ENCODE measurements at places on chromosomes 7 and 10. TPM values are rescaled to one million over a fixed set of nuclear protein-coding genes. Genes with fewer than 3 reads are reported as not detected.

DNA sequence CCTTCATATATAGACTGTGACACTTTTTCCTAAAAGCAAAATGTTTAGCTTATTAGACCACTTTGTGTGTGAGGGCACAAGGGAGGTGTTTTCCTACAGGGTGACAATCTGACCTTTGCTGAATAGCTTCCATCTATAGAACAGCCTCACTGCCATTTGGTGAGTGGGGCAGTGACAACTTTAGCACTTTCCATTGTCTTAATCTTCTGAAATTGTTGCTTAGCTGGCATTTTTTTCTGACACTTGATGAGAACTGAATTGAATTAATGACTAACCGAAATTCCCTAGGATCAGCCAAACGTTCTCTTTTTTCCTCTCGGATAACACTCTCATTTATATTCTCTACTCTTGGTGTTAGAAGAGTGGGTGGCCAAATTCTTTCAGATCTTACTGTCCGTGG, 30.2 kb downstream of the KDM7A start:
- DNase-seq: no peak

- no peak for DNase-seq
Measured at GRCh38 chr10:17351506-17351905, 102.9 kb downstream of the ST8SIA6 start.

GRCh38 chr7:80439894-80440821, 71.7 kb downstream of the GNAT3 start:
- no peak for DNase-seq

- DNase-seq: no peak
Measured at GRCh38 chr10:132107949-132108877, 42.5 kb downstream of the JAKMIP3 start.

DNA sequence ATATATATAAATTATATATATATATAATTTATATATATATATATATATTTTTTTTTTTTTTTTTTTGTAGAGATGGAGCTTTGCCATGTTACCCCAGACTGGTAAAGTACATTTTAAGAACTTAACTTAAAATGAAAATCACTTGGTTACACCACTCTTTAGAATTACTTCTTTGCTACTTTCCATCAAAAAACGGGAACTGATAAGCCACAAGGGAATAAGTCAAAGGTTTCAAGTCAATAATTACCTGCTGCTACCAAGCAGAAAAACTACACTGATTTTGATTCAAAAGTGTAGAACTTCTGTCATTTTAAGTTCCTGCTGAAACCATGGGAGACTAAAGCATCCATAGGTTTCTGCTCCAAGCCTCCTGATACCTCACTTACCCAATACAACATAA, 12.2 kb downstream of the PPA1 start:
- no peak for DNase-seq

- DNase-seq: peak; percentile 35
Measured at GRCh38 chr7:4607311-4607729, 74.8 kb upstream of the FOXK1 start.

DNA sequence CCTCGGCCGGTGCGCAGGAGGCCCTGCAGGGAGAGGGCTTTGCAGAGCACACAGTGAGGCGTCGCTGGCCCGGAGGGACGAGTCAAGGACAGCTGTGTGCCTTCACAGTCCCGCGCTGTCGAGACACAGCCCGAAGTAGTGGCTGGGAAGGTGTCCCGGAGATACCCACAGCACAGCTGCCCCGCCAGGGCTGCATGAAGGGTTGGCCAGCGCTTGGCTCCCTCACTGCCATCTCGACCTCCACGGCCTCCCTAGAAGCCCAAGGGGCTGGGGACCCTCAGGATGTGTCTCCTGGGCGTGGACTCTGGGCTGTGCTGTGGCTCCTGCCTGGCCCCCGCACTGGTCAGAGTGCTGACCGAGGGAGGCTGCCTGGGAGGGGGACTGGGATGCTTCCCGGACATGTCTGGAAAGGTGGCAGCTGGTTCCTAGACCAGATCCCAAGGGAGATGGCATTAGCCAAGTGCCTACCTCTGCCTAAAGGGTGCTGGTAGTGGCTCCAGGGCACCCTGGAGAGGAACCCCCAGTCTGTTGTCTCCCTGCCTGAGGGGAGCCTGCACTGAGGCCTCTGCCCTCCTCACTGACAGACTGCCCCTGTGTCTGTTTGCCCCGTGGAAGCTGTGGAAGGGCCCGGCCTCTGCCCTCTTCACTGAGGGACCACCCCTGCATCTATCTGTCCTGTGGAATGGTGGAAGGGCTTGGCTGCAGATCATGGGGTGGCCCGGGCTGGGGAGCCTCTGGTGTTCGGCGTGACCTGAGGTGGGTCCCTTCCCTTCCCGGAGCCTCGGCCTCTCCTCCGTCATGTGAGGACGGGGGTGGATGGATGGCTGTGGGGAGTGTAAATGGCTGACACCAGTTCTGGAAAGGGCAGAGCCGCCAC, 5.8 kb downstream of the ELFN1 start:
- no peak for DNase-seq

DNA sequence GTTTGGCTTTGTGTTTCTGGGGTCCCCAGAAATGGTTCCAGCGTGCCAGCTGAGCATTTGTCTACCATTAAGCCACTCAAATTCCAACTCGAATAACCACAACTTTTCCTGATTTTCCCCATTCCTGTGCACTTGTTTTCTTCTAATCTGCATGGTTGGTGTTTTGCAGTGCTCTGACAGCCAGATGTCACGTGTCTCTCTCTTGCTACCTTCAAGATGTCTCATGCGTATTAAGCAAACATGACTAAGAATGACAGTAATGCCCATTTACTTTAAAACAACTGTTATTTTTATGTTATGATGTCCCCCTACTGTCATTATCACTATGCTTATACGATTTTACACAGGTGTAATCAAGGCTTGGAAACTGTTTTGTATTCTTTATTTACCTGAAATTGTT, 35.2 kb upstream of the MXI1 start:
- DNase-seq: no peak

DNA sequence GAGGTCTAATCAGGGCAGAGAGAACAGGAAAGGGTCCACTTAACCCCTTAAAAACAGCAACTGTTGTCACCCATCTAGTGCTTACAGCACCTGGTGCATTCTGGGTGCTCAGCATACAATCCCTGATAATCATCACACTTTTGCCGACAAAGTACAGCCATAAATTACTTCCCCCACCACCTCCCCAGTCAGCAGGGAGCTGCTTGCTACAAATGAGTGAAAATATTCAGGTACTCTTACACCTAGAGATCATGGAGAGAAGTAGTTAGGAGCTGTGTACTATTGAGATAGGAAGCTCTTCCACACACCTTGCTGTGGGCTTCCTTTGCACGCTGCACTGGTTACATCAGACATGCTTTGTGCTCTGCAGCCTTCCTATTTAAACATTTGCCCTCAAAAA, 723.5 kb upstream of the GALNT17 start:
- DNase-seq: no peak

DNA sequence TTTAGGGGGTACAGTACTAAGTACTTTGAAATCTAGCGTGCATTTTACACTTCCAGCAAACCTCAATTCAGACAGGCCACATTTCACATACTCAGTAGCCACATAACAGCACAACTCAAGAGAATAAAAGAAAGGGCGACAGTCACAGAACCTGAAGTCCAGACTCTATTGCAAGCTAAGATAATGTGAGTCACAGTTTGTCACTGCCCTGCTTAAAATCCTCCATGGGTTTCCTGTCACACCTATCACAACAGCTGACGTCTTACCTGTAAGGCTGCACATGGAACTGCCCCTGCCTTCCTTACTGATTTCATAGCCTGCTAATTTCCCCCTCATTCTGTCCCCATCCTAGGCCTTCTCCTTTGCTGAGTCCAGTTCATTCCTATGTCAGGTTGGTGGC, 16.1 kb upstream of the CDK14 start:
- no peak for DNase-seq

DNA sequence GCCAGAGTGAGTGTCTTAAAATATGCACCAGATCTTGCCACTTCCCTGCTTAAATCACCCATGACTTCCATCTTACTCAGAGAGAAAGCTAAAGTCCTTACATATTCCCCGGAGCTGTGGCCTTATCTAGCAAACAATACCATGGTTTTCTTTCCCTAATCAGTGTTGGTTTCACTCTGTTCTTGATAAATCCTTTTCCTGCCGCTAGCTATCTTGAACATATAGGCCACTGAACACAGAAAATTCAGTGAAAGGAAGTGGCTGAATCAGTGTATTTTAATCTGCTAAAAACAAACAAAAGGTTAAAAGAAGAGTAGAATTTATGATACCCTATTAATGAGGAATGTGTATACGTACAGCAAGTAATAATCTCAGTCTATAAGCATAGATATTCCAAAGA, 42.0 kb upstream of the JAZF1 start:
- DNase-seq: no peak

DNA sequence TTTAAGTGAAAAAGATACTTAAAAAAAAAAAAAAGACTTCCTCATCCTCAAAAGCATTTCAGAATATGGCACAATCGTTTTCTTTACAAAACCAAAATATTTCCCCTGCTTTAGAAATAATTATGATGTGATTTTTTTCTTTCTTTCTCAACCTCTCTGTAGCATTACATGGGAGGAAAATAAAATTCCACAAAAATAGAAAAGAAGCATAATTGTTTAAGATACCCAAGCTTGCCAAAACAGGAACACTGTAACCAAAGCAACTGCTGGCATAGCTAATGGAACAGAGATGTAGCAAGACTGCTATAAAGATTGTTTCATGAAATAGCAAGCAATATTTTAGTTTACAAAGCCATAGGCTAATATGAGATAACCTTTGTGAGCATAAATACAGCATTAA, 75.6 kb upstream of the GPR22 start:
- DNase-seq: no peak

- DNase-seq: no peak
Measured at GRCh38 chr10:43299579-43299978, 32.7 kb upstream of the RASGEF1A start.

DNA sequence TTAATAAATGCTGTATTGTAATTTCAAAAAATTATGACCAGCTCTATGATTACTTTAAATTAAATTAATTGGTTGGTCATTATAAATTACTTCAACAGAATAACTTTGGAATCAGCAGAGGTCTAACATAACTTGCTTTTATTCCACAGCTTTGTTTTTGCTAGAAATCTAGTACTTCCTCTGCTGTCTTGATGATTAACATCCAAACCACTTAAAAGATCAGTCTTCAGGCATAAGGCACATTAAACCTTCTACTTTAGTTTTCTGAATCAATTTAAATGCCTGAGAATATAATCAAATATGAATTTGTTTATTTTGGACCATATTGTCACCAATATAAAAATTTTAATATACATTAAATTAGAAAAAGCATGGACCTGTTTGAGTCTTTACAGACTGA, 465.3 kb downstream of the ARL4A start:
- no peak for DNase-seq

The CLRN3 gene
- total RNA-seq: not detected

The PIP gene
- total RNA-seq: not detected

The INPP5F gene
- total RNA-seq: 4.0 TPM

All from Right ventricle myocardium inferior (tissue), 1 donor.